ENCODE measurements at places on chromosomes 12 and 14.
A peak's percentile ranks its signal among the peaks of the same experiment; 100 is the strongest.

DNA sequence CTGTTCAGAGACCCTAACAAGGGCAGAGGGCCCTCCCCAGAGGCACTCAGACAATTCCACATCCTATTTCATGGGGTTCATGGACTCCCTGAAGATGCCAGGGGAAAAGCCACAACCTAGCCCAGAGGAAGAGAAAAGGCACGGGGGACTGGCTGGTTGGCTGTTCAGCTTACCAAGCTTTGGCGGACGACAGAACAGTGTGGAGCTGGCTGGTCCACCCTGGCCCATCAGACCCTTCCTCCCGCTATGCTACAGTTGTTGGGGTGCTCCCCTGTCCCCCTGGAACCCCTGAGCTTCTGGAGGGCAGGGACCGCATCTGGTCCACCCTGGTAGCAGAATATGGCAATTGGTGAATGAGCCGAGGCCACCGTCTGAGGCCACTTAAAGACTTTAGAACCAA, 6.3 kb downstream of the TESC start:
- no peak for DNase-seq

- DNase-seq: no peak
Observed at GRCh38 chr14:105528586-105529318, 2.4 kb downstream of the TMEM121 start.

GRCh38 chr14:77063571-77064171, 34.4 kb upstream of the CIPC start:
- no peak for DNase-seq

- no peak for DNase-seq
Observed at GRCh38 chr12:21223930-21224329, 92.9 kb downstream of the SLCO1B1 start.

DNA sequence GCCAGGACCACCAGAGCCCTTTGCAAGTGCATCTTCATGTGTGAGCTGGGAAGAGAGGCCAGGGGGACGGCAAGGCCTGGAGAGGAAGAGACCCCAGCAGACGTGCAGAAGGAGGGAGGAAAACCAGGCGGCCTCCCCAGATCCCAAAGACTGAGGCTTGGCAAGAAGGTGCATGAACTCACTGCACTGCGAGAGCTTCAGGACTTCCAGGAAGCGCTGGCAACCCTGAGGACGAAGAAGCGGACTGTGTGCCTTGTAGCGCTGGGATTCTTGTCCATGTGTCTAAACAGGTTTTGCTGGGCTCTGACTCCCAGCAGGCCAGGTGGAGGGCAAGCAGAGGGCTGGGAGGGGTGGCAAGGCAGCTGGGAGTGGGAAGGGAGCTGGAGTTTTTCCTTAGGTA, 939 bp downstream of the TGFB3 start:
- DNase-seq: no peak

GRCh38 chr12:7125632-7126227, 3.0 kb downstream of the RBP5 start:
- no peak for DNase-seq

DNA sequence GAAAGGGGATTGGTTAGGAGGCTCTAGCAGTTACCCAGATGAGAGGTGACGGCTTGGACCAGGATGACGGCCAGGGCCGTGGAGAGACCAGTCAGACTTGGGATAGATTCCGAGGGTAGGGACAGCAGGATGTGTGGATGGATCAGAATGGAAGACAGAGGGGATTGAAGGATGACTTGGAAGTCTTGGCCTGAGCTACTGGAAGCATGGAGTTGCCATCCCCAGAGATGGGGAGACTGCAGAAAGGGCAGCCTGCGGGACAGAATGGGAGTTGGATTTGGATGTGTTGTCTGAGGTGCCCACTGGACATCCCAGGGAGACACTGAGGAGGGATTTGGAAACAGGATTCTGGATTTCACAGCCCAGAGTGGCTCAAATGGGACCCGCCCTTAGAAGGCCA, 102.3 kb downstream of the CALM1 start:
- DNase-seq: no peak

GRCh38 chr12:30548203-30548602, 147.5 kb downstream of the IPO8 start:
- DNase-seq: no peak

GRCh38 chr14:77066578-77067172, 31.4 kb upstream of the CIPC start:
- DNase-seq: no peak

GRCh38 chr14:24366413-24366720, 1.6 kb upstream of the NFATC4 start:
- no peak for DNase-seq

GRCh38 chr12:85713373-85713772, 122.8 kb downstream of the RASSF9 start:
- no peak for DNase-seq

DNA sequence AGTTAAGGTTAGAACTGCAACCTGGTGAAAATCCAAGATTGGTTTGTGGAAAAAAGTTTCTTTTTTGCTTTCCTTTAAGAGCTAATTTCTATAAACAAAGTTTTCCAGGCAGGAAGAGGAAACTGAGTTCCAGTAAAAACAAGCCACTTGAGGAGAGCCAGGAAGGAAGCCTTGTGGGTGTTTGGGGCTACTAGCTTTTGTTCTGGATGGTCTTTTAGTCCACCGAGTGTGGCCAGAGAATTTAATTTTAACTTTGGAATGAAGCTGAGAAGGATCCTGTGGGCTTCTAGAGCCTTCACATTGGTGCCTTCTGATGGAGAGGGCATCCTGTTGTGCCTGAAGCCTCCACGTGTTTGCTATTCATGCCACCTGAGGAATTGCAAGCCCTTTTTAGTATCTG, 327.9 kb downstream of the C12orf75 start:
- DNase-seq: no peak

DNA sequence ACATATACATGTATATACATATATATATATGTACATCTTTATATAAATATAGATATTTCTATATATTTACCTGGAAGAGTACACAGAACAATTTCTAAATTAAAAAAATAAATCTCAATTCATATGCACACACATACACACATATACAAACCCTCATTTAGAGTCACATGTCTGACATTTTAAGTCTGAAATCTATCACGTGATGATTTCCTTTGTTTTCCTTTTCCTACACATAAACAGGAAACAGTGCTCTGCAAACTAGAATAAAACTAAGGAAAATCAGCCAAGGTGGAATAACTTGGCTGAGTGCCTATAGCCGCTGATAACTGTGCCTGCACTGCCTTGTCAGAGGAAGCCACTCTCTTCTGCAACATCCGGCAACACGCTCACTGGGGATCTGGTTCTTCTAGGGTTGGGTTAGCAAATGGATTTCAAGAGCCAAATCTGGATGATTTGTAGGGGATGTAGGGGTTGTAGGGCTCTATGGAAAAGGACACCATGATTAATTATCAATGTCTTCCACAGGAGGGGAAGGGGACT, 480.7 kb downstream of the TMEM132D start:
- DNase-seq: no peak

- DNase-seq: no peak
Observed at GRCh38 chr12:75633789-75634188, 122.4 kb upstream of the KRR1 start.

DNA sequence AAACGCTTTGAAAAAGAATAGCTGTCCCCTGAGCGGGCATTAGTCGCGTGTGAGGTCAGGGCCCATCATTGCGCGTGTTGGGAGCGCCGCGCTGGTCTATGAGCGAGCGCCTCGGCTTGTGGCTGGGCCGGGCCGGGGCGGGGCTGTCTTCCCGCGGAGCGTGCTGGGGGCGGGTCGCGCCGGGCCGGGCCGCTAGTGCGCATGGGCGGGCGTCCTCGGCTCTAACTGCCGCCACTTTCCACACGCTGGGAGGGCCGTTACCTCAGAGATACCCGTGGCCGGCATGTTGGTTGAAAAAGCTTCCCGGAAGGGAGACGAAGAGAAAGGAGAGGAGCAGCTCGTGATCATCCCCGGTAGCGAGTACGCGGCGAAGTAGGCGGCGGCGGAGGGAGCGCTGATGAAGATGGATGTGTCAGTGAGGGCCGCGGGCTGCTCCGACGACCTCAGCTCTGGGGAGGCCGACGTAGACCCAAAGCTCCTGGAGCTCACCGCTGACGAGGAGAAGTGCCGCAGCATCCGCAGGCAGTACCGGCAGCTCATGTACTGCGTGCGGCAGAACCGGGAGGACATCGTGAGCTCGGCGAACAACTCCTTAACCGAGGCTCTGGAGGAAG, at the start of gene EID3:
TSS of gene EID3 (plus strand) at position 202 of the 614 bp plus-strand sequence. CDS start at position 398, 196 bp downstream.
- DNase-seq: no peak

DNA sequence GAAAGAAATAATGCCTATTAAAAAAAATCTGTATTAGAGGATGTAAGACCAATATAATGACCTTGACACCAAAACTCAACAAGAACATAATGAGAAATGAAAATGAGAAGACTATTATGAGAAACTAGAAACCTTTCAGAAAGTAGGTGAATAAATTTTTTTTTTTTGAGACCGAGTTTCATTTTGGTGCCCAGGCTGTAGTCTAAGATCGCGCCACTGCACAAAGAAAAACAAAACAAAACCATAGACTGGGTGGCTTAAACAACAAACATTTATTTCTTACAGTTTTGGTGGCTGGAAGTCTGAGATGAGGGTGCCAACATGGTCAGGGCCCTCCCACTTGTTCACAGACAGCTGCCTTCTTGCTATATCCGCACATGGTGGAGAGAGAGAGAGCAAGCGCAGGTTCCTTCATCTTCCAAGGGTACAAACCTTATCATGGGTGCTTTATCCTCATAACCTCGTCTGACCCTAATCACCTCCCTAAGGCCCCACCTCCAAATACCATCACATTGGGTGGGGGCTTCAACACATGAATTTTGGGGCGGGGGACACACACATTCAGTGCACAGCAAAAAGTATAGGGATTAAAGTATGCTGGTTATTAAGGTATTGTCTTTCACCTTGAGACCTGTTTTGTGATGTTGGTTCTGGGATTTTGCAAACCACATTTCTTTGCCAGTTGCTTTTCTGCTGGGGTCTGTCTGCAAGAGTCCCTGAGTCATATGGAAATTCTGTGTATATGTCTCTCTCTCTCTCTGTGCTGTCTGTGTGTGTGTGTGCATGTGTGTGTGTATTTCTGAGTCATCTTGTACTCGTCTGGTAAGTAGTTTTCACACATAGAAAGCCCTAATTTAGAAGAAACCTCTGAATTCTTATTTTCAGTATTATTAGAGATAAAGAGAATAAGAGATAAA, 26.2 kb downstream of the ZCRB1 start:
- no peak for DNase-seq

GRCh38 chr14:50501642-50502041, 30.7 kb downstream of the MAP4K5 start:
- no peak for DNase-seq

DNA sequence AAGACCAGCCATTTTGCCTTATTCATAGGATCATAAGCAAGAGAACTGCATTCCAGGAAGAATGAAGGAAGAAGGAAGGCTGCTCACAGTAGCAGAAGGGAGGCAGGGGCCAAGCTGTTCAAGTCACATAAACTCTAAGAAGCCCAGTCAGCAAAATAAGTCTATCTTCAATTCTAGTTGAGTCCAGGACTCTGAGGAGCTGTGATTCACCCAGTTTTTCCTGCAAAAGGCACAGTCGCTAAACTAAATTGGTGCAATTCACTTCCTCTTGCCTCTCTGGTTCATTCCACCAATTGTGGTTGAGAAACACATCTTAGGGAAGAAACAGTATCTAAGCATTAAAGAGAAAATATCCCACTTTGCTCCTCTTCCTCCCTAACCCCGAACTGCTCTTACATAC, 9.8 kb downstream of the ZNF641 start:
- no peak for DNase-seq

DNA sequence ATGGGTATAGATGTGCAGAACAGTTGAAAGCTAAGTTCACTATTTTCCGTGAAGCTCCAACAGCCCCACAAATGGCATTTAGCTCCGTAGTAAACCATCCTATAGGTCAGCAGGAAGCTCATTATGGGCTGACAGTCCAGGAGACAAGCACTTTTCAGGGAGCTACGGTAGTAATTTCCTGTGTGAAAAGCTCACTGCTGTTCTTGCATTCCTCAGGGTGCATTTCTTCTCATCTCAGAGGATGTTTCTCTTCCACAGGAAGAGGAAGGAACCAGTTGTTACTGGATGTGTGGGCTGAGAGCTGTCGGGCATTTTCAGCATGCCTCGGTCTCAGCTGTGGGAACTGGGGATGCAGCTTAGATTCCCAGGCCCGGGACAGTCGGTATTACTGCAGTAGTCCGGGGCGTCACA, 72.8 kb downstream of the GALNT4 start:
- DNase-seq: no peak

DNA sequence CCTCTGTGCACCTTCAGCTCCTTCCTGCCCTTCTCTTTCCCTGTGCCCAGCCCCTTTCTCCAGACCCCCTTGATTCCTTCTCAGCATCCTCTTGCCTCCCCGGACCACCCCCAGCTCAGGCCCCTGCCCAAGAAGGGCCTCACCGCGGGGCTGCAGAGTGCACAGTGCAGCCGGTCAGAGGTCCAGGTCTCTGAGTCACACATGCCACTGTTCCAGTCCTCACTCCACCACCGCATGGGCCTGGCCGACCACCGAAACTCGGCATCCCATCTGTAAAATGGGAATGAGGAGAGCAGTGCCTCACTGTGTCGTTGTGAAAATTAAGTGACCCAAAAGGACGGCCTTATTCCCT, 13.3 kb downstream of the BDKRB1 start:
- DNase-seq: no peak

- DNase-seq: no peak
Observed at GRCh38 chr14:62133776-62134550, 371.7 kb downstream of the SNAPC1 start.

DNA sequence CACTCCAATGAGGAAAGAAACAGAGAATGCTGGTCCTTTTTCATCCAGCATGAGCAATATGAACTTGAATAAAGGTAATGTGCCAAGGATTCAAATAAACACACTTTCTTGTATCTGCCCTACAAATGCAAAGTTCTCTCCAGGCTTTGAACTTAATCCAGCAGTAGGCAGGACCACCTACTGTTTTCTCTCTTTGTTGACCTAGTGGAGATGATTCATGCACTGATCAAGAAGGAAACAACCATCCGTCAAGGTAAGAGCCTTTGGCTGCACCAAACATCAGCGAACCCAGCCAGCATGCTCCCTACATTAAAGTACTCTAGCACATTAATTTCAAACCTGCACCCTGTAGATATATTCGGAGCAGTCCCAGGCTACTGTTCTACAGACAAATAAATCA, 489.3 kb downstream of the GALC start:
- no peak for DNase-seq

DNA sequence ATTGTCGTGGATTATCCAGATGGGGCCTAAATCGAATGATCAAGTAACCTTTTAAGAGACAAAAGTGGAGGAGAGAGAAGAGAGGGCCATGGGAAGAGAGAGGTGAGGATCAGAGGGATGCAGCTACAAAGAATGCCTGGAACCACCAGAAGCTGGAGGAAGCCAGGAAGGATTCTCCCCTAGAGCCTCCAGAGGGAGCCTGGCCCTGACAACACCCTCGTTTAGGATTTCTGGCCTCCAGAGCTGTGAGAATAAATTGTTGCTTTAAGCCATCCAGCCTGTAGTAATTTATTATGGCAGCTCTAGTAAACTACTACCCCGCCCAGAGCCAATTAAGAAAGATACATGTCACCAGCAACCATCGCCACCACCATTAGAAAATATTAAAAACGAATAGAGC, 46.2 kb upstream of the GSC start:
- no peak for DNase-seq

DNA sequence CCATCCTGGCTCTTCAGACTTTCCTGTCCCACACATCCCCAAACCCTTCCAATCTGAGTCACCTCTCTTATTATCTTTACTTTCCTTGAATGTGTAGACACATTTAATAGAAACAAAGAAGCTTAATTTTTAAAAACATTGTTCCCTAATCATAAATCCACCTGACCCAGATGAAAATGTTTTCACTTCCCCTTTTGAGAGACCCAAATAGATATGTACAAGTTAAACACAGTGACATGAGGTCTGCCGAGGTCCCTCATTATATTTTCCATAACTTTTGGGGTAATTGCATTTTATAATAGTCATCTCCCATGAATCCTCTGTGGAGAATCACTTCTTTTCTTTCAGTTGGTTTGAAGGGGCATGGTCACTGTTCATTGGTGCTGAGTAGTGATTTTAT, 191.1 kb downstream of the GRIN2B start:
- DNase-seq: peak; percentile 55

All from NAMALWA (cell line).